ENCODE measurements at places on chromosomes 12 and 14. TPM values are rescaled to one million over a fixed set of nuclear protein-coding genes. Genes with fewer than 3 reads are reported as not detected.

DNA sequence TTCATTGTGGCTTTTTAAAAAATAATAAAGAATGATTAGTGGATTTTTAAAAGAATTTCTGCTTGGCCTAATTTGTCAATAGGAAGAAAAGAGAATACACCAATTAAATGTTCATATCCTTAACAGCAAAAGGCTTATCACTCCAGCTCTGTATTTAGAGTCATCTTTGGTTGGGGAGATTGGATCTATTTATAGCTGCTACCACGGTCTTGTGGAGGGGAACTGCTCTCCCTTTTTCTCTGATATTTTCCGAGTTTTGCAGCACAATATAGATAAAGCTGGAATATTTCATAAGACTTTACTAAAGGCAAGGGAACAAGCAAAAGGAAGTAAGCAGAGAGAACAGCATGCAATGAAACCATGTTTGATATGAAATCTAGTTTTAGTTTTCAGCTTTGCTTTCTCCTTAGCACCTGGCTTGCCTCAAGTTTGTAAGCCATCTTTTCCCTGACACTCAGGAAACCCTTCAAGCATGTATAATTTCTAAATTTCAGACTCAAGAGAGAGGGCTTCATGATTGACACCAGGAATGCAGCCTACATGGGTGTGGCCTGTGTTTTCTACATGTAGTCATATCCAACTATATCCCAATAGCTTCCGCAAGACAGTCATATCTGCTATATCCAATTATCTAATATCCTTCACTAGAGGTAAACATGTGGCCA, 35.2 kb downstream of the BRMS1L start:
- H3K27ac ChIP-seq: no peak overlapping the region
- H3K27me3 ChIP-seq: no peaks in the 10 kb centered on the region
- DNase-seq: no peak
- H3K4me3 ChIP-seq: no peak overlapping the region
- H3K4me1 ChIP-seq: no peaks in the 10 kb centered on the region
- H3K36me3 ChIP-seq: peaks cover 16% of the 10 kb centered on the region

DNA sequence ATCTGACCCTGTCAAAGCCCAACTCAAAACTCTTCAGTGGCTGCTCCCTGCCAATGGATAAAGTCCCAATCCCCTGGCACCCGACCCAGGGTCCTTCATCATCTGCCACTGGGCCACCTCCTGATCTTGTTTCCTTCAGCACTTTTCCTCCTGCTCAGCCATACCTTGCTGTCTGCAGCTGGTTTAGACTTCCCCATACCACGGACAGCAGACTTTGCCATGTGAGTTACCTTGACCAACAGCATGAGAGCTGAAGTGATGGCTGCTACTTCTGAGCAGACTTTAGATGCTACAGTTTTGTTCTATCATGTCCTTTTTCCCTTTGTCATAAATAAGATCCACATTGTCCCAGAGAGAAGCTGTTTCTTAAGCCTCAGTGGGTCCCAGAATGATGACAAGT, 33.3 kb upstream of the STON2 start:
- H3K27me3 ChIP-seq: peaks cover 36% of the 10 kb centered on the region
- H3K36me3 ChIP-seq: no peaks in the 10 kb centered on the region
- H3K4me3 ChIP-seq: no peak overlapping the region
- DNase-seq: no peak
- H3K27ac ChIP-seq: no peak overlapping the region

DNA sequence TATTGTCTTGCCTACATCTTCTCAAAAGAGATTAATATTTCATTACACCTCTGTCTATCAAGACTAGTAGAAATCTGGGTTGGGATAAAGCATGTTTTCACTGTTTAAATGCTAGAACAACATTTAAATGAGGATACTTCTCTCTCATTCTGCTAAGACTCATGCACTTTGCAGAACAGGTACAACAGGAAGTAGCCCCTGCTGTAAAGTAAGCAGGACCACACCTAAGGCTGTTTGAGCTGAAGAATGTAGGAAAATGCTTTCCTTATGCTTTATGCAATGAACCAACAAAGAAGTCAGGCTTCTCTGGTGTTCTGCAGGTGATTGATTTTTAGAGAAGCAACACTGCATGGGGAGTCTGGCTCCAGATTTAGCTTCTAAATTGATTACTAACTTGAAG, 89.4 kb downstream of the PAX9 start:
- H3K36me3 ChIP-seq: no peaks in the 10 kb centered on the region
- H3K4me1 ChIP-seq: peaks cover 5% of the 10 kb centered on the region
- DNase-seq: no peak
- H3K4me3 ChIP-seq: no peak overlapping the region
- H3K27me3 ChIP-seq: no peaks in the 10 kb centered on the region

GRCh38 chr12:95740751-95741150, 49.8 kb downstream of the NTN4 start:
- no peak overlapping the region for H3K4me3 ChIP-seq
- DNase-seq: no peak
- no peaks in the 10 kb centered on the region for H3K4me1 ChIP-seq
- H3K27ac ChIP-seq: no peak overlapping the region

DNA sequence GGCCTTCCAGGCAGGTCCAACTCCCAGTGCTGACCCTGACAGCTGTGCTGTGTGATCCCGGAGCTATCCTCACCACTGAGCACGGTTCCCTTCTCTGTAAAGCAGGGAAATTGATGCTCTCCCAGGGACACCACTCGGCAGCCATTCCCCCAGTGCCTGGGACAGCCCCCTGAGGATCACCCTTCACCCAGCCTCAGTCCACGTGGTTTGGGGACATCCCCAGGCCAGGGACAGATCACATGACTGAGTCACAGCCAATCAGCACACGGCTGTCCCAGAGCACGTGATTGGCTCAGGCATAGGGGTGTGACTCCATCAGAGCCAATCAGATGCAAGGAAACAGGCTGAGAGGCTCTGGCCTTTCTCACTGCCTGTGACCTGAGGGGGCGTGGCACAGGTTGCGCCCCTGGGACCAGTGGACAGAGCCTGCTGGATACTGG, 68.8 kb upstream of the SFSWAP start:
- no peak overlapping the region for H3K27ac ChIP-seq
- no peaks in the 10 kb centered on the region for H3K4me1 ChIP-seq
- H3K36me3 ChIP-seq: no peaks in the 10 kb centered on the region
- no peak overlapping the region for H3K4me3 ChIP-seq
- H3K27me3 ChIP-seq: no peaks in the 10 kb centered on the region
- DNase-seq: no peak

CBLN3 gene
- 3.1 TPM for total RNA-seq

DNA sequence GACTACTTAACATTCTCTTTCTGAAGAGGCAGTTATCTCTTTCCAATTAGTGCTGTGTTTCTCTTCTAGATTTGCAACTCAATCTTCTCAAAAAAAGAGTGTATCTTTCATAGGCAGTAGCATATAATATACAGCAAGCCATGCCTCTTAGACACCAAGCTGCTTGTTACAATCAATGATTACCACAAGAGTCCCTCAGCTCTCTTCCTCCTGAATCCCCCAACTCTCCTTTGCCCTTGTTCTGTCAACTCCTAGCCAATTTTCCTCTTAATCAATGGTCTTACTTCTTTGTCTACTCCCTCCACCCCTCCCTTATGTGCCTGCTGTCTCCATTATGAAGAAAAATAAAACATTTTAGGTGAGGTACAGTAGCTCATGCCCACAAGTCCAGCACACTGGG, 2.6 kb downstream of the TMTC1 start:
- peaks cover 14% of the 10 kb centered on the region for H3K4me1 ChIP-seq
- DNase-seq: no peak
- H3K4me3 ChIP-seq: no peak overlapping the region
- H3K36me3 ChIP-seq: no peaks in the 10 kb centered on the region

FIGNL2 gene
- total RNA-seq: not detected

DNA sequence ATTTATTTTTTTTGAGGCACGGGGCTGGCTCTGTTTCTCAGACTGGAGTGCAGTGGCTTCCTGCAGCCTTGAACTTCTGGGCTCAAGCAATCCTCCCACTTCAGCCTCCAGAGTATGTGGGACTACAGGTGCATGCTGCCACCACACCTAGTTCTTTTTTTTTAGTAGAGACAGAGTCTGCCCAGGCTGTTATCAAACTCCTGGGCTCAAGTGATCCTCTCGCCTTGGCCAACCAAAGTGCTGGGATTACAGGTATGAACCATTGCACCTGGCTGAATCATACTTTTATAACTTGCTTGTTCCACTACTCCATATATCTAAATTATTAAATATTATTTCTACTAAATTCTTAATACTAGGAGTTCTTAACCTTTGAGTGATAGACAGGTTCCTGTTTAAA, 111.6 kb downstream of the BTG1 start:
- no peaks in the 10 kb centered on the region for H3K27me3 ChIP-seq
- H3K4me1 ChIP-seq: peaks cover 19% of the 10 kb centered on the region
- no peak overlapping the region for H3K27ac ChIP-seq

DNA sequence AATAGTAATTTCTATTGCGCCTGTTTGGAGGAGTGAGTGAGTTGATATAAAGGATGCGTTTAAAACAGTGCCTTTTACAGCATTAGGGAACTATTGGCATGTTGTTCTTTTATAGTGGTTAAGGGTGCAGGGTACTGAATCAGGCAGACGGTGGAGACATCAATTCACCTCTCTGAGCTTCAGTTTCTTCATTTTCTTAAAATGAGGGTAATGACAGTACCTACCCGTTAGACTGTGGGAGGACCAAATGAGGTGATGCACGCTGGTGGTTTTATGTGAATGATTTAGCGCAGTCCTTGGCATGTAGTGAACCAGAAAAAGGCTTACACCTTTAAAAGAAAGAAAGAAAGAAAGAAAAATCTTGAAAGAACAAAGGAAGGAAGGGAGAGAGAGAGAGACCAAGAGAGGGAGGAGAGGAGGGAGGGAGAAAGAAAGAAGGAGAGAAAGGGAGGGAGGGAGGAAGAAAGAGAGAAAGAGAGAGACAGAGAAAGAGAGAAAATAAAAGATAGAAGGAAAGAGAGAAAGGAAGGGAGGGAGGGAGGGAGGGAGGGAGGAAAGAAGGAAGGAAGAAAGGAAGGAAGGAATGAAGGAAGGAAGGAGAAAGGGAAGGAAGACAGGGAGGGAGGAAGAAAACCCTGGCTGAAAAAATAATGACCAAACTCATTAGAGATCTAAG, 22.2 kb upstream of the CCND2 start:
- no peaks in the 10 kb centered on the region for H3K4me1 ChIP-seq
- no peak for DNase-seq
- 0 out of 2 replicates have a peak, but pooled peaks cover 5% of the 10 kb centered on the region for H3K27me3 ChIP-seq
- no peak overlapping the region for H3K27ac ChIP-seq
- H3K36me3 ChIP-seq: no peaks in the 10 kb centered on the region

ADAMTS20 gene
- not detected for total RNA-seq

DNA sequence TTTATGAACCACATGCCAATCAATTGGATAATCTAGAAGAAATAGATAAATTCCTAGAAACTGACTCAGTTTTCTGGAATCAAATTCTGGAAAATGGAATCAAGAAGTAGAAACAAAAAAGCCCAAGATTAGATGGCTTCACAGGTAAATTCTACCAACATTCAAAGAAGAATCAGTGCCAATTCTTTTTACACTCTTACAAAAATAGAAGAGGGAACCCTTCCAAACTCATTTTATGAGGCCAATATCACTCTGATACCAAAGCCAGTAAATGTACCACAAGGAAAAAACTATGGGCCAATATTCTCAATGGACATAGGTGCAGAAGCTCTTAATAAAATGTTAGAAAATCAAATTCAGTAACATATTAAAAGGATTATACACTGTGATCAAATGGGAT, 35.7 kb upstream of the MYRFL start:
- H3K4me1 ChIP-seq: no peaks in the 10 kb centered on the region
- H3K27ac ChIP-seq: no peak overlapping the region
- no peaks in the 10 kb centered on the region for H3K36me3 ChIP-seq
- H3K4me3 ChIP-seq: no peak overlapping the region
- no peaks in the 10 kb centered on the region for H3K27me3 ChIP-seq

GRCh38 chr14:94316692-94317091, 6.4 kb downstream of the SERPINA6 start:
- H3K27ac ChIP-seq: no peak overlapping the region
- H3K36me3 ChIP-seq: no peaks in the 10 kb centered on the region
- H3K4me3 ChIP-seq: no peak overlapping the region
- no peak for DNase-seq
- H3K4me1 ChIP-seq: no peaks in the 10 kb centered on the region

KRT85 gene
- total RNA-seq: not detected

PZP gene
- total RNA-seq: not detected

RNU4-1 gene
- under 0.01 TPM for total RNA-seq

SIX6 gene
- total RNA-seq: not detected
